PC-9 (cell line): ENCODE measurements at places on chromosomes 1 and 21. TPM values are rescaled to one million over a fixed set of nuclear protein-coding genes. Genes with fewer than 3 reads are reported as not detected.

SH2D2A gene
- 4.0 and 5.8 TPM in 2 replicates for total RNA-seq

RUNX3 gene
- total RNA-seq: not detected in 2 replicates

ADORA1 gene
- total RNA-seq: 5.9 and 8.3 TPM in 2 replicates

LHX8 gene
- not detected in 2 replicates for total RNA-seq

HPDL gene
- total RNA-seq: 10.4 and 12.7 TPM in 2 replicates

TMEM82 gene
- not detected in 2 replicates for total RNA-seq

LEFTY1 gene
- not detected in 2 replicates for total RNA-seq

CLIC6 gene
- total RNA-seq: not detected in 2 replicates

TSPAN2 gene
- 26.5 and 36.1 TPM in 2 replicates for total RNA-seq

SZRD1 gene
- 104 and 114 TPM in 2 replicates for total RNA-seq

C1orf21 gene
- total RNA-seq: 13.6 and 13.8 TPM in 2 replicates

FRRS1 gene
- total RNA-seq: 4.1 and 7.3 TPM in 2 replicates

CRNN gene
- total RNA-seq: not detected in 2 replicates

HAO2 gene
- total RNA-seq: not detected in 2 replicates

OR2W3 gene
- total RNA-seq: not detected in 2 replicates

- peak; percentile 47 for DNase-seq
Observed at GRCh38 chr1:204074274-204075138, 1.6 kb downstream of the SOX13 start.

- DNase-seq: no peak
Observed at GRCh38 chr1:53295726-53296116, 32.1 kb downstream of the LRP8 start.

- DNase-seq: no peak
Observed at GRCh38 chr1:18705811-18706210, 75.2 kb downstream of the PAX7 start.

DNA sequence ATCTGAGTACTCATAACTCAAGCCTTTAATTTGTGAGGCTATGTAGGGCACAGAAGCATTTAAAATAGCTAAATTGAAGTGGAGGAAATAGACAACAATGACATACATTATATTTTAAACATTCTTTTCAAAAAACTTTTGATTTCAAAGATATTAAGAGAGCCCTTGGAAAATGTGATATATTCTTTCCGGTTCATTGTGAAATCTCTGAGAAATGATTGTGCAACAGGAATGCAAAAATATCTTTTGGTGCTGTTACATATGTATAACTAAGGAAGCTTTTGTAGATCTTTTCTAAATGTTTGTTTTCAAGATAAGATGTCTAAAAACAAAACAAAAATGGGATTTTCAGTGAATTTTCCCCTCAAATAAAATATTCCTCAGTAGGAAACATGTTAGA, 185.2 kb downstream of the LEPR start:
- DNase-seq: no peak

DNA sequence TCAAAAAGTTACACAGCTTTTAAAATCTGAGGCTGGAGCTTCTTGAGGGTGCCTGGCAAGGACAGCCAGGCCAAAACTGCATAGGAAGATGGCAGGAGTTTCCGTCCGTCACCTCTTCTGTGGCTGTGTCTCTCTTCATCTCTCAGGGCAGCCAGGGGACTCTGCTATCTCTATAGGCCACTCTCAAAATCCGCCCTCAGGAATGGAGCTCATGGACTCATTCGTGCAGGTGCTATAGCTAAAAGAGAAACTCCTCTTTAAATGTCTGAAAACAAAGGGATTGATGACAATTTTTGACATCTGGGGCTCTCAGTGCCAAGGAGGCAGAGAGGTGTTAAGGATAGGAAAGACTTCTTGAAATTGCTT, 27.2 kb downstream of the OVAAL start:
- no peak for DNase-seq

- DNase-seq: no peak
Observed at GRCh38 chr21:25790122-25790877, 55.5 kb downstream of the GABPA start.

DNA sequence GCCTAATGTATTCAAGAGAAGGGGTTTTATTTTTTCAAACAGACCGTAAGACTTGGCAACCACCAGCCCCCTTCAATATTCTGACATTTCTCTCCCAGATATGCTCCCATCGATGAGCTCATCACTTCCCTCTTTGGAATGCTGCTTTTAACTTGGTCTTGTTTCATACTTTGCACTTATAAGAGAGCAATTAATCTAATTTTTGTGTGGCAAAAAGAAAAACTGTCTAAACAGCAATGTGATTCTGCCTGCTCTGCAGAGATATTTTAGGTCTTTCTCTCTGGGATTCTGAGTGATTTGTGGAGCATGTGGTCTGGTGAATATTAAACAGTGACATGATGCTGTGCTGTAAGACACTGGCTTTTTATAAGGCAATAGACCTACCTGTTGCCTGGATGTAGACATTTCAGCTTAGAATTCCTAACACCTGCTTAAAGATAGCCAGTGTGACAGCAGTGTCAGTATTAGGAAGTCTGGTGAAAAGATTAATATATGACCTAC, 284.8 kb downstream of the BACH1 start:
- DNase-seq: no peak

GRCh38 chr1:150221552-150221951, 14.4 kb downstream of the ANP32E start:
- no peak for DNase-seq

GRCh38 chr1:160711276-160711601, 383 bp downstream of the CD48 start:
- DNase-seq: no peak

DNA sequence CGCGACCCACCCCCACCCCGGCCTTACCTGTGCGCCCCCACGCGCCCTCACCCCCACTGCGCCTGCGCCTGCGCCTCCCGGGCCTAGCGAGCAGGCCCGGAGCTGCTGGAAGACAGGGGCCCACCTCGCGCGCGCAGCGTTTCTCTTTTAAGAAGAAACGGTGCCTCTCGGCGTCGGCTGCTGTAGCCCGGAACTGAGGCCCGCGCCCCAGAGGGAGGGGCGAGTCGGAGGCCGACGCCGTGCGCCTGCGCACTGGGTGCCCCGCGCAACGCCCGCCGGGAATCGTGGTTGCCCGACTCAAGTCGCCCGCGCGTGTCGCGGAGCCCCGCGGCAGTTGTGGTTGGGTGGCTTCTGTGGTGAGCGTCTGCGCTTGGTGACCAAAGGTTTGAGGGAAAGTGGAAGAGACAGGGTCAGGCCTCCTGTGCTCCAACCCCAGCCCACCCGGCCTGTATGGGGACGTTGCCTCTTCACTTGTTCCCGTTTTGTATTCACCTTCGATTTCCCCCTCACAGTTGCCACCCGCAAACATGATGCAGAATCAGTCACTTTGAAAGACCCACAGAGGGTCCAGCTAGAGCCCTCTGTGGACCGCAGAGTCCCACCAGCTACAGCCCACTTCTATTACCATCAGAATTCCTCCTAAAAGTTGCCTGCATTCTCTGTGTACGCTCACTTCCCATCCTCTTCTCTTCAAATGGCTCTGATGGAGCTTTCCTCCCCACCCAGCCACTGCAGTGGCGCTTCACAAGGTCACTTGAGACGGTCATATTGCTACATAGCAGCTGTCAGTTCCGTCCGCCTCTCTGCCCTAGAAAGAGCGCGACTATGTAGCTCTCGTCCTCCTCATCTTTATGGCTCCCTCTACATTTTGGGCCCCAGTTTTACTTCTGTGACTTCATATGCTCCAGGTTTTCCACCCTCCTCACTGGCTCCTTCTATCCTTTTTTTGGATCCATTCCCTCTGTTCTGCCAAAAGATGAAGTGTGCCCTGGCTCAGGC, at the start of gene ZNF692:
Gene ZNF692 (minus strand): TSS at position 195 of the 999 bp plus-strand sequence. CDS start 776 bp downstream, outside the sequence.
- DNase-seq: peak; percentile 95

GRCh38 chr1:198970916-198971315, 332.1 kb downstream of the PTPRC start:
- peak; percentile 47 for DNase-seq

GRCh38 chr1:185008838-185009237, 34.5 kb upstream of the NIBAN1 start:
- DNase-seq: no peak

DNA sequence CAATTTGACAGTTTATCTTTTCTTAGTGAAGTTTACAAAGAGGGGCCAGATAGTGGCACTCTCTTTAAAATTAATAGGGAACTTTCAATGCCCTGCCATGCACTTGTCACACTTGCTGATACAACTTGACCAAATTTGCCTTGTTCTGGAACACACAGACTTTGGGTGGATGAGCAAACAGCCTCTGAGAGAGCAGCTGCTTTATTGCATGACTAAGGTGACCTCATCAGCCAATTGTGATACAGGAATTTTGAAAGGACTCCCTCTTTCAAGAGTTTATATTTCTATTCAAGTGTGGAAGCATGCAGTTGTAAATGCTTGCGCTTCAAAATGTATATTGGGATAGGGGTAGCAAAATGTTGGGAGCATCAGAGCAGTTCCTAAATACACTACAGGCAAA, 2.1 kb upstream of the RGS1 start:
- DNase-seq: no peak
